ENCODE measurements at places on chromosomes 5 and 9.

- DNase-seq: peak; percentile 7
Observed at GRCh38 chr5:133287500-133287899, 235.7 kb downstream of the HSPA4 start.

- no peak for DNase-seq
Observed at GRCh38 chr5:8650186-8650585, 781.2 kb downstream of the MTRR start.

DNA sequence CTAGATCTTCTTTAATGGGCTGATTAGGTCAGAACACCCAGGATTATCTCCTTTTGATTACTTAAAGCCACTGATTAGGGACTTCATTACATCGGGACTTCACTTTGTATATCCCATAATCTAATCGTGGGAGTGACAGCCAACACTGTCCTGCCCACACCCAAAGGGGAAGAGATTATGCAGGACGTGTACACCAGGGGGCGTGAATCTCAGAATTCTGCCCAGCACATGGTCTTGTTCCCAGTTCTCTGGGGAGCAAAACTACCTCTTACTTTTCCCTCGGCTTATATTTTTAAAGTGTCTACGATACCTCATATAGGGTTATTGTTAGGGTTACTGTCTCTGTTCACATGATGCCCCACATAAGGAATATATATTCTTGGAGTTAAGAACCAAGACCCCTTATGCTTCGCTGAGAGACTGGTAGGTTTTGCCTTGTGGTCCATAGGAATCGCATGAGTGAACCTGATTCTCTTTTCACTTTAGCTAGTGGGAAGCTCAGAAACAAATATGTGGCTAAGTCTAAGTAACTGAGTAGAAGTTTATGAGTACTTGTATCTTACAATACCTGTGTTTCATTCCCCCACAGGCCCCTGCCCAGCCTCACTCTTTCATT lies 192.7 kb downstream of the GNA14 start:
- DNase-seq: no peak

GRCh38 chr9:8764051-8764450 lies 964.5 kb upstream of the DMAC1 start:
- no peak for DNase-seq

DNA sequence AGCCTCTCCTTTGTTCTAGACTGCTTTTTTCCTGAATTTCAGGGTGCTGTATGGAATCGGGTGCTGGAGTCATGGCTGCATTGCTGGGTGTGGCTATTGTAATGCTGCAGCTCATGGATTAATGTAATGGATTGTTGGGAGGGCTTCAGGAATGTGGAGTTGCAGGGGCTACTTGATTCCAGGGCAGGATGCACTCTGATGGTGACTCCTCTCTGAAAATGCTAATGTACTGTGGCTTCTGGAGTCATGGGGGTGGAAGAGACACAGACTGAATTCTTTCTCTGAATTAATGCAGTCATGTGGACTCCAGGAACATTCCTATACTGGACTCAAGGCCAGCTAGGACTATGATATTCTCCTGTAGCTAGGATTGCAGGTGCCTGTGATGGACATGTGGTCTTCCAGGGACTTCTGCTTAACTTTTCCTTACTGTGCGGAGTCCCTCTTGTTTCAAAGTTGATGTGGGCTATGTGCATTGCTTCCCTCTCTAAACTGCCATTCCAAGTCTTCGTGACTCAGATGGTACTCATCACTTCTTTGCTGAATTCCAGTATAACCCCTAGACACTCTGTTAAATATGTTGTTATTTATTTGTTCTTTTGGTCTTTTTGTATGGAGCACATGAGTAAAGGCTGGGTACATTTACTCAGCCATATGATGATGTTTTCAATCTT lies 396.2 kb downstream of the KCTD16 start:
- no peak for DNase-seq

DNA sequence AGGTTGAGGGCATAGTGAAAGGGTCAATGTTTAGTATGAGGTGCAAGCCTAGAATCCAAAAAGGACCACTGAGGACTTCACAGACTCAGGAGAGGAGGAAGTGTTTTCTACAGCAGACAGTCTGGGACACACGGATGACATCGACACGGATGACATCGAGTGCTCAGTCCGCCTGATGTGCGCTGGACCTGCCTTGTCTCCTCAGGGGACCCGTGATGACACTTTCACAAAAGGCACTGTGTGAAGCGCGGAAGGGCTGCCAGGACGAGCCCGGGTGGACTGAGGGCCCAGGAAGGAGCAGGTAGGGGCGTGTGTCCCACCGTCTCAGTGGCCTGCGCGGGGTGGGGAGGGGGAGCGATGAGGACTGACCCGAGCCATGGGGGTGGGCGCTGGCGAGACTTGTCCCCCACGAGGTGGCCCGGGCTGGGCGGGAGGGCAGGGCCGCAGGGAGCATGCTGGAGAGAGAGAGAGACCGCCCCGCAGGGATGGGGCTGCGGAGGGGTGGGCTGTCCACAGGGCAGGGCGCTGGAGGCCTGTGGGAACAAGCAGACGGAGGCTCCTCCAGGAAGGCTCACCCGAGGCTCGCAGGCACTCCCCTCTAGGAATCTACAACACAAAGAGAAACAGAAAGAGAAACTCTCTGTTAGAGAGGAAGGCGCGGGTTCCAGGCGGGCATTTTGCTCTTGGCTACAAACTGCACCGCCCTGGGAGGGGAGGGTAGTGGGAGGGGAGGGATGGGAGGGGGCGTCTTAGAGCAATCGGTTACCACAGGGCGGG lies 54.9 kb downstream of the USP20 start:
- DNase-seq: peak; percentile 12

DNA sequence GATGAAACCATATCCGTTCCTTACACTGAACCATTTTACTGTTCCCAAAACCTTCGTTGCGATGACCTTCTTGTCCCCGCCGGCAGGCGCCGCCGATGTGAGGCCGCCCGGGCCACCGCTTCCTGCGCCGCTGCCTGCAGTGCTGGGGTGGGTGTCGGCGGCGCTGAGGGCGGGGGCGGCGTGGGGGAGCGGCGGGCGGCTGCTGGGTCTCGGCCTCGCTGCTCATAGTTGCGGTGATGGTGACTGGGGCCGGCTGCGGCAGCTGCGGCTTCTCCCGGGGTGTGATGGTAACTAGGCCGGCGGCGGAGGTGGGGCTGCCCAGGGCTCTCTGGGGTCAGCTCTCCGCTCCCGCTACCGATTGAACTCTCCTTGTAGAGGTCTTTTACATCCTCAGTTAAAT lies 14.1 kb upstream of the OR2S2 start:
- DNase-seq: no peak

GRCh38 chr5:34957857-34958690 lies 28.7 kb downstream of the DNAJC21 start:
- DNase-seq: no peak

DNA sequence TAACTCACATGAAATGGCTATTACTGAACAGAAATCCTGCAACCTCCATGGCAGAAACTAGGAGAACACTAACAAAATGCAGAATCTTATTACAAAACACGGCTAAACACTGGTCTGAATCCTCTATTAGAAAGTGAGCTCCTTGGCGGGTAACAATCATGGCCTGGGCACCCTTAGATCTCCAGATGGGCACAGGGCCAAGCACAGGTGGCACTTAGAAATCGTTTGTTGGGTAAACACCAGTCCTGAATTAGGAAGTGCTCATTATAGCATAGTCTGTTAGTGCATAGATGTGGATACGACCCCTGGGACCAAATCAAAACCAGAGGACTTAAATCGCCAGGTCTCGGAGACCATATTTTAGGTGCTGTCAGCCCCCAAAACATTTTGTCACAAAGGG lies 14.4 kb downstream of the VDAC1 start:
- DNase-seq: no peak

- no peak for DNase-seq
Observed at GRCh38 chr5:168578006-168578405, 1.2 kb downstream of the PANK3 start.

- DNase-seq: no peak
Observed at GRCh38 chr5:58041884-58042283, 418.0 kb downstream of the PLK2 start.

GRCh38 chr5:76808141-76808691 lies 10.6 kb upstream of the F2RL1 start:
- no peak for DNase-seq

All from C1 segment of cervical spinal cord (tissue), 14 donors.